ENCODE measurements at places on chromosomes 7 and 10. TPM values are rescaled to one million over a fixed set of nuclear protein-coding genes. Genes with fewer than 3 reads are reported as not detected.

LYZL1 gene
- not detected for total RNA-seq

TRIM50 gene
- not detected for total RNA-seq

TMEM26 gene
- total RNA-seq = 0.50 TPM

SLC39A12 gene
- total RNA-seq = under 0.01 TPM

Measured in uterine smooth muscle cell (primary cell).